Natural killer cell (primary cell): ENCODE measurements at places on chromosomes 3 and 15.

- DNase-seq: no peak
Observed at GRCh38 chr3:60523536-60523935, 727.7 kb downstream of the FHIT start.

GRCh38 chr3:13120289-13120927 is 47.2 kb upstream of the IQSEC1 start:
- DNase-seq: no peak

GRCh38 chr15:47561102-47561501 is 156.2 kb upstream of the SEMA6D start:
- DNase-seq: no peak

GRCh38 chr15:27084844-27085243 is 113.9 kb downstream of the GABRG3 start:
- no peak for DNase-seq

- no peak for DNase-seq
Observed at GRCh38 chr3:36695769-36696137, 68.6 kb downstream of the DCLK3 start.

- DNase-seq: no peak
Observed at GRCh38 chr15:88690331-88690730, 51.5 kb downstream of the ISG20 start.

DNA sequence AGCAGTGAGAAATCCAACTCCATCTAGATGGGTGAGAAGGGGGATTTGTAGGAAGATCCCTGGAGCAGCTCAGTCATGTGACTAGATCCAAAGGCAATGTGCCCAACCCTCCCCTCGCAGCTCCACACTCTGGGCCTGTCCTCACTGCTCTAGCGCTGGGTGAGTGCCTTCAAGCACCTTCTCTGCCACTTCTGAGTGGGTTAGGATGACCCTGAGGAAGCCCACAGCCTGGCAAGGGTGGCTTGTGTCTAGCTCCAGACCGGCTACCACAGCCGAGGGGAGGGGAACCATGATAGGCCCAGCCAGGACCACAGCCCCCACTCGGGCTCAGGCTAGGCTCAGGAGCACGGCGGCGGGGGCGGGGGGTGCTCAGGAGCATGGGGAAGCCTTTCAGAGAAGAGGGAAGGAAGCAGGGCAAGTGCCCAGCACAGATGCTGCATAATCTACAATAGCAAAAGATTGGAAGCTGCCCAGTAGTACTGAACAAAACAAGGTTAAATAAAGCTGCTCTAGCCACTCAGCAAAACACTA is 1.7 kb downstream of the SPATA12 start:
- DNase-seq: no peak

GRCh38 chr3:139721370-139721769 is 43.6 kb upstream of the NMNAT3 start:
- no peak for DNase-seq

- no peak for DNase-seq
Observed at GRCh38 chr3:183731611-183732010, 34.0 kb downstream of the YEATS2 start.

- DNase-seq: no peak
Observed at GRCh38 chr3:53114412-53115074, 15.7 kb downstream of the RFT1 start.

- no peak for DNase-seq
Observed at GRCh38 chr3:55585856-55586255, 98.8 kb upstream of the WNT5A start.

DNA sequence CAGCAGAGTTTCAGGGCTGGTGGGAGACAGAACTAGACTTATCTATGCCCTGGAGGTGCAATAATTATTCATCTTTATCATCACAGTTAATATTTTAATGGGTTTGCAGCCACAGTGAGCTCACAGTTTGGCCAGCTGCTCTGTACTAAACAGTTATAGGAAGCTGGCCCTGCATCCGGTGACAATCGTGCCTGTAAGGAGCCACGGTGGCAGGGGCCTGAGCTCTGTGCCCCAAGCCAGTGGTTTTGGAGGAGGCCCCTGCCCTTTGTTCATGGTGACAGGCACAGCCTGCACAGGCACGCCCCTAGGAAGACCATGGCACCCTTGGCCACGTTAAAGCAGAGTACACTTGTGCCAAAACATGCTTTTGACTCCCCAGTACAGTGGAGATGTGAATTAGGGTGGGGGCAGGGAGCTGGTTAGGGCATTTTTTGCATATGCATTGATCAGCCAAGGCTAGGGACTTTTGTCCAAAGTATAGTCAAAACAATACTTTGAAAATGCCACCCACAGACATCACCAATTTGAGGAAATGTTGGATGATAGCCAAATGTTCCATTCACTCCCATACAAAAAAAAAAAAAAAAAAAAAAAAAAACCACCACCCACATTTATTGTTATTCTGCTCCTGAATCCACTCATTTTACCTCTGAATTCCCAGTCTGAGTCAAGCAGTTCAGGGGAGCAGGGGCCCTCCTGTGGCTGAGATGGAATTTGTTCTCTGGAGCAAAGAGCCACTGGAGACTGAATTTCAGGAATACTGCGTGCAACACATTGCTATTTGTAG is 3.4 kb upstream of the RFTN1 start:
- peak; percentile 47 for DNase-seq

DNA sequence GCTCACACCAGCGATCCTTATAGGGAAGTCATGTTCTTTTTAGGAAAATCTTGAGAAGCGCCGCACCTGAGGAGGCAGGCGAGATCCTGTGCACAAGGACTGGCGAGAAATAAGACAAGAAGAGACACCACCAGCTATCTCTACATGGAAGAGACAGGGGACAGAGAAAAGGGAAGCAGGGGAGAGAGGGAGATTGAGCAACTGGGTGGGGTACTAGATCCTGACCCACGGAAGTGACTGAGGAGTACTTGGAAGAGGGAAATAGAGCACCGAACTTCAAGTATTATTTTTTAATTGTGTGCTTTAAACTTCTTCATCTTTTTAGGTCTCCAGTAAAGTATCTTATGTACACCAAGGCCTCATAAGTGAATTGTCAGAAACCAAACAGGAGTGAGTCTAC is 742.0 kb upstream of the LMCD1 start:
- no peak for DNase-seq

- no peak for DNase-seq
Observed at GRCh38 chr15:38084289-38084688, 149.8 kb downstream of the TMCO5A start.
